ENCODE measurements at places on chromosomes 5 and 9.

GRCh38 chr9:20309124-20309523, 313.2 kb downstream of the MLLT3 start:
- DNase-seq, result no peak

GRCh38 chr5:8765886-8766285, 780.0 kb downstream of the SEMA5A start:
- no peak for DNase-seq

DNA sequence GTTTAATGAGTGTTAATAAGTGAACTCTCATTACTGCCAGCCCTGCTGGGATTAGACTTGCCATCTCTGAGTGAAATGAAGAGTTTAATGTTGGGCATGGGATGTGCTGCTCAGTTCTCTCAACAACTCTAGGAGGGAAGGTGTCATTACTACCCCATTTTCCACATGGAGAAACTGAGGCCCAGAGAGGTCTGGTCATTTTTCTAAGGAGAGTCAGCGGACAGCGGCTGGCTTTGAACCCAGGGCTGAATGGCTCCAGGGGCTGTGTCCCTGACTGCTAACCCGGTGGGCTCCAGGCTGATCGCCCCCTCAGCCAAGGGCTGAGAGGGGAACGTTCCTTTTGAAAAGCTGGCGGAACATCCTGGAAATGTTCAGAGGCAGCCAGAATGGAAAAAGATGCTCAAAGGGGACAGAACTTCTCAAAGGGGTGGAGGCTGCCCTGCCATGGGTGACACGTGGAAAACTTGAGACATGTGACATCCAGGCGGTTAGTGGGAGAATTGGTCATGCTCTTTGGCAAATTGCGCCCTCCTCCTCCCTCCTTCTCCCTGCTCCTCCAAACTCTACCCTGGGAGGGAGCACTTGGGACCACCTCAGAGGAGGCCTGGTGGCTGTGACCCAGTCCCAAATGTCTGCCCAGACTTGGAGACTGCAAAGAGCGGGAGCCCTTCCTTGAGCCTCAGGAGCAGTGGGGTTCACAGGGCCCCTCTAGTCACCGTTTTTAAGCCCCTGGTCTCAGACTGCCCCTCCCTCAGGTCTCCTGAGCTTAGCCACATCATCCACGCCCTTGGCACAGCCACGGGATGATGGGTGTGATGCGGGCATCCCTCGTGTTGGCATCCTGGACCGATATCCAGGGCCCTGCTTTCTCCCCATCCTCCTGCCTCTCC, 28.7 kb downstream of the DNM1 start:
- DNase-seq, result no peak

- DNase-seq, result no peak
Observed at GRCh38 chr5:140240987-140241706, 61.8 kb downstream of the PFDN1 start.

- DNase-seq, result no peak
Observed at GRCh38 chr9:19885608-19886007, 96.8 kb upstream of the SLC24A2 start.

DNA sequence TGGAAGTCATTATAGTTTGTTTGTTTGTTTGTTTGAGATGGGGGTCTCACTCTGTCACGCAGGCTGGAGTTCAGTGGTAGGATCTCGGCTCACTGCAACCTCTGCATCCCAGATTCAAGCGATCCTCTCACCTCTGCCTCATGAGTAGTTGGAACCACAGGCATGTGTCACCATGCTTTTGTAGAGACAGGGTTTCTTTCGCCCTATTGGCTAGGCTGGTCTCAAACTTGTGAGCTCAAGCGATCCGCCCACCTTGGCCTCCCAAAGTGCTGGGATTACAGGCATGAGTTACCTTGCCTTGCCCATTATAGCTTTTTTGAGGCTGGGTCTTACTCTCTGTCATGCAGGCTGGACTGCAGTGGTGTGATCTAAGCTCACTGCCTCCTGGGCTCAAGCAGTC, 28.8 kb downstream of the NSD1 start:
- DNase-seq, result no peak

DNA sequence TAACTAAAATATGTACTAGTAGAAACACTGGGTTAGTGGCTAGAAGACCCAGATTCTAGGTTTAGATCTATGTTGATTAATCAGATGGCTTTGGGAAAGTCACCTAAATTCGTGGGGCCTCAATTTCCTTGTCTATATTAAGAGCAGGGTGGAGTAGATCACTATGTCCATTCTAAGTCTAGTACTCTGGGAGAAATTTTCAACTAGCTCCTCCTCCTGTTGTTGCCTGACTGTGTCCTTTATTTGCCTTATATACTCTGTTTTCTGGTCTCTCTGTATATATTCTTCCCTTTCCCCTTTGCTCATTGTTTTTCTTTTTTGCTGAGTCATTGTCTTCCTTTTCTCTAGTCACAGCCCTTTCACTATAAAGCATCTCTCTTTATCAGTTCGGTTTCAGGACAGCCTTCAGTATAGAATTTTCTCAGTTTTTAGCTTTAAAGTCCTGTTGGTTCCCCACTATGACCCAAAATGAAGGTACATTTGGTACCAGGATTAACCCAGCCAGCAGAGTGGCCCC, 44.5 kb upstream of the CDH6 start:
- no peak for DNase-seq

DNA sequence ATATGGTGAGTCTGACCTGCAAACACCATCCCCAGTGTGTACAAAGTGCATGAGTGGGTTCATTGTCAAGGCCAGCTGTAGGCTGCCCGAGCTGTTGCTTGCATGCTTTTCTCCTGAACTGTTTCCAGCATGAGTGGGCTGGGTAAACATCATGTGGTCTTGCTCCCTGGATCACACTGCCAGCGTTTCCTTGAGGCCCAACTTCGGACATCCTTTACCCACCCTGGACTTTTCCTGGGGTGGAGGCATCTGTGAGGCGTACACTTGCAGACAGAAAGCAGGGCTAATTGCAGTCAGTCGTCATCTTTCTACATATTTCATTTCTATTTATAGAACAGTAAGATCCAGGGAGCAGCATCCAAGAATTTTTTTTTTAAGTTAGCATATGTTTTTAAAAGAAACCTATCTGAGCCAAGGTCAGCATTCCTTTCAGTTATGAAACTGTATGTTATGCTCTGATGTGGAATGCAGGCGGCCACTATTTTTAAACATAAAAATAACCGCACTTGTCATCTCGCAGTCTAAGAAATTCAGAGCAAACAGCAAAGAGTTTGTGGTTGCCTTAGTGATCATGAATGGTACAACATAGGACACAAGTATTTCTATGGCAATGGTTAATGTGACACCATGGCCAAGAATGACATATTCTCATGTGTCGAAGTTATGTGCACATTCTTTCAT, 106.5 kb upstream of the DMRT1 start:
- no peak for DNase-seq

- DNase-seq, result no peak
Observed at GRCh38 chr9:6946583-6947166, 188.9 kb downstream of the KDM4C start.

GRCh38 chr5:6466975-6467567, 18.4 kb downstream of the UBE2QL1 start:
- DNase-seq, result no peak

DNA sequence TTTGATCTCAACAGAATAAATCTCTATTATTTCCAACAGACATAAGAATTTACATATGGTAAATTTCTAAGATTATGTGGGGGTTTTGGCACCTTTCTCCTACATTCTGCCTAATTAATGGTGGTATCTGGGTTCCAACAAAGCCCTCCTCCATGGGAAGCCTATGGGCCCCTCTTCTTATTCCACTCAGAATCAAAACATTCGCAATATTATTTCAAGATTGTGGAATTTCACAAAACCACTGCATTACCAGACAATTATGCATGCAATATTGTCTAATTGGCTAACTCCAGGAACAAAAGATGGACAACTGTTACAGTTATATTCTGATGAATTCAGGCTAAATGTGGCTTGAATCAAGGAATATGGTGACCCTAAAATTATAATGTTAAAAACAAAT, 434.0 kb downstream of the NFIB start:
- DNase-seq, result no peak

GRCh38 chr5:63483338-63483737, 478.9 kb downstream of the HTR1A start:
- no peak for DNase-seq

DNA sequence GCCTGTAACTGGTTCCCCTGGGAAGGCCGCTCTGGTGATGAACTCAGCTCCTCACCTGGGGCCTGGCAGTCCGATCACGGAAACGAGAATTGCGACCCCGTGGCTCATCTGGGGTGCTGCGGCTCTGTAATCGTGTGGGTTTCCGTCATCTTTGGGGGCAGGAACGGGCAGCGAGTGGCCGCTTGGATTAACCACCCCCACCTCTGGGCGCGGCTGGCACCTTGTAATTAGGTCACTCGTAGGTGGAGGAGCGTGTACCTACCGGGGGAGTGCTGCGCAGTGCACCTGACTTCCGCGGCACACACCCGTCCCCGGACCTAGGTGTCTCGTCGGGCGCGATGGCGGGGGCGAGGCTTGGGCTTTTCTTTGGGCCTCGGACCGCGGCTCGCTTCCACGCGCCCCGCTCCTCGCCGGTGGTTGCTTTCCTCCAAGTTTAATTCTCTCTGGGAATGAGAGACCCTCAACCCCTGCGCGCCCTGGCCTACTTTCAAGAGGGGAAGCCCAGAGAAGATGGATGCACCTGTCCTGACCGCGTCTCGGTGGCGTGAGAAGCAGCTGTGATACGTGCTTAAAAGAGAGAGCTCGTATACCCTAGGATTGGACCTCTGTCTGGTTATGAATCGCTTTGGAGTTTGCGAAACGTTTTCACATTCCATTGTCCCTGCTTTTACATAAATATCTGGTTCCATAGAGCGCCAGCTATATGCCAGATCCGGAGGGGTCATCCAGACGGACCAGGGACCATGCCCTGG, 744 bp upstream of the PPP2CA start:
- DNase-seq, result peak; percentile 88

- DNase-seq, result peak; percentile 11
Observed at GRCh38 chr5:38809388-38810359, 36.1 kb upstream of the OSMR start.

GRCh38 chr9:459491-460444, 245.1 kb downstream of the DOCK8 start:
- DNase-seq, result peak; percentile 22

DNA sequence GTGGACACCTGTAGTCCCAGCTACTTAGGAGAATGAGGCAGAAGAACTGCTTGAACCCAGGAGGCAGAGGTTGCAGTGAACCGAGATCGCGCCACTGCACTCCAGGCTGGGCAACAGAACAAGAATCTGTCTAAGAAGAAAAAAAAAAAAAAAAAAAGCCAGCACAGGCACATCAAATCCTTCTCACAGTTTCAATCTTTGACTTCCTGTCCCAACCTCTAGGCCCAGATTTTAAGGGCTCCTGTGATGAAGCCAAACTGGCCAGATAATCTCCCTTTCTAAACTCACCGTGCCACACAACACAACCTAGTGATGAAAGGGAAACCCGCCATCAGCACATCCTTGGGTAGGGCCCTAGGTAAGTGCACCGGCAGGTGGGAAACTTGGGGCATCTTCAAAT, 58.1 kb downstream of the ROR2 start:
- no peak for DNase-seq

DNA sequence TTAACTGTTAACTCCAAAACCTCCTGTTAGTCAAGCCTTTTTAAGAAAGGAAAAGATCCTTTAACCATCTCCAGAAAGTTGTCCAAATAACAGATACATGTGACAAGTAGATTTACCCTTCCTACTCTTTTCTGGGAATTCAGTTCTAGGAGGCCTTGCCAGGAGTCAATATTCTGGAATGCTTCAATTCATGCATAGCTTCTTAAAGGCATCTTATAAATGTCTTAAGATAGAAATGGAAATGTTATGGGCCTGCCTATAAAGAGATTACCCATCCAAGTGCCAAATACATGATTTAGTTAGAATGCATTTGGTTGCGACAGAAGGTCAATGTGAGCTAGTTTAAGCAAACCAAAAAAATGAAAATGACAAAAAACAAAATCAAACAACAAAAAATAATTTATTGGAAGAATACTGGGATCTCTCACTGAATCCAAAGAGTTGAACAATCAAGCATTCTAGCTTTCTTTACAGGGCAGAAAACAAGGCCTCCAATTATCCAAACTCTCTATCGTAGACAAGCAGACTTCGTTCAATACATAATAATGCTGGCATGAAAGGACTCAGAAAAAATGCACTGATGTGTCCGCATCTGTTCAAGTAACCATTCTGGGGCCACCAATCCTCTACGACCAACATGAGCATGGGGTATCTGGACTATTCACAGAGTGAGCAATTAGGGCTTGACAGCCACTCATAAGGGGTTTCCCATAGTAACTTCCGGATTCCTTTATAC, 188.6 kb downstream of the CTNND2 start:
- DNase-seq, result no peak

- no peak for DNase-seq
Observed at GRCh38 chr5:129991780-129992179, 87.5 kb downstream of the CHSY3 start.

GRCh38 chr5:67935908-67936566, 279.5 kb upstream of the PIK3R1 start:
- DNase-seq, result no peak

DNA sequence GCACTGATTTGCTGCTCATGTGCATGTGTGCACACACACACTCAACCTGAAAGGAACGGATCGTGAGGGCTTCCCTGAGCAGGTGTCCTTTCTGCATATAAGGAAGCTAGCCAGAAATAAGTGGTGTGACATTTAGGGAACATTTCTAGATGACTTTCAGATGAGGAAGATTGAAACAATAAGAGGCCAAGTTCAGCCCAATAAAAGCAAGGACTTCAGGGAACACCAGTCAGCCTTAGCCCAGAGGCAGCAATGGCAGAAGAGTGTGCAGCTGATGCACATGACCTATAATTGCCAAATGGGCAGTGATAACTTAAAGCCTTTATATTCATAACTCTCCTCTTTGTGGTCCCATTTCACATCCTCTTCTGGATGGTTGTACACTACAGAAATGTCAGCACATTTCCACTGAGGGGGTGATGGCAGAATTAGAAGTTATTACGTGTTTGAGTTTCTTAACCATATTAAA, 255.5 kb downstream of the TRIM32 start:
- no peak for DNase-seq

GRCh38 chr9:89095761-89096528, 82.7 kb downstream of the SHC3 start:
- DNase-seq, result no peak

- DNase-seq, result no peak
Observed at GRCh38 chr9:78472111-78472510, 175.2 kb downstream of the PSAT1 start.

DNA sequence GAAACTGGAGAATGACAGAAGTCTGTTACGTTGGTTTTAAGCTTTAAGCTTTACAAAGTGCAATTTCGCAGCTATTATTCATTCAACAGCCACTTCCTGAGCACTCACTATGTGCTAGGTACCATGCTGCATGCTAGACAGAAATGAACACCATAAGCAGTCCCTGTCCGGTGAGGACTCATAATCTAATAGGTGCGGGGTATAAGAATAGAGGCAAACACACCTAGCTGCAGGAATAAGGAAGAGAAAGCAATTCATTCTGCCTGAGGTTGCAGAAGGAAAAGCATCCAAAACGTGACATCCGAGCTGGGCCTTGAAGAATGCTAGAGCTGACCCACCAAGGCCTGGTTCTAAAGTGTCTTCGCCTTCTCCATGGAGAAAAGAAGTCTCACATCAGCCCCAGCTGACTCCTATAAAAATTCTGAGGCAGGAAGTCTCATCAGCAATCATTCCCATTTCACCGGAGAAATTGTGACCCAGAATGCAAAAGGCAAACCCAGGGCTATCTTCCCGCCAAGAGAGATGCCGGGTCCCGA, 542 bp downstream of the FKBP15 start:
- DNase-seq, result peak; percentile 25

Measured in CD4-positive, alpha-beta T cell treated with Interleukin-2 at 100 ng/mL for 4 hours (primary cell).